Stimulated activated CD8-positive, alpha-beta memory T cell treated with anti-CD3 and anti-CD28 coated beads, Interleukin-2, amount 100 ng/mL, for 48 hours (primary cell): ENCODE measurements at places on chromosomes 1 and 21.

DNA sequence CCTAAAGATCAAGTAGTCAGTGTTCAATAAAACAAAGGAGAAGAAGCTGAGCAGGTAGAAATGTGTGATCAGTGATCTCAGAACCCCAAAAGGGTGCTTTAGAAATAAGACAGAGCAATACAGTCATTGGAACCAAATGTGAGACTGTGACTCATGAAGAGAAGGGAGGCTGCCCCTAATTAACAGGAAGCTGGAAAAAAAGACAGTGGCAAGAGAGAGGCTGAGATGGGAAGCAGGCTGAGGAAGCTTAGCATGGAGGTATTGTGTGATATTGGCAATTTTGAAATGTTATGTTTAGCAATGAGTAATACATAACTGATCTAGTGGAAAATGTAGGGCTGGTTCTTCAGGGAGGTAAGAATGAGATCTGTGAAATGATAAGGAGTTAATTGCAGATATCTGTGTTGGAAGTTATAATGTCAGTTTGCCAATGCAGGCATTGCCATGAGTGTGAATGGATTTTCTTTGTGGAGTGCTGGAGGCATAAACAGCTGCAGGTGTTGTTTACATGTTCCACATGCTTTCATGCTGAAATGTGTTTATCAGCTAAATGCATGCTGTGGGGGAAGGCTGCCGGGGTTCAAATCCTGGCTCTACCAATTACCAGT lies 90.6 kb upstream of the CACNA1E start:
- no peak for DNase-seq

DNA sequence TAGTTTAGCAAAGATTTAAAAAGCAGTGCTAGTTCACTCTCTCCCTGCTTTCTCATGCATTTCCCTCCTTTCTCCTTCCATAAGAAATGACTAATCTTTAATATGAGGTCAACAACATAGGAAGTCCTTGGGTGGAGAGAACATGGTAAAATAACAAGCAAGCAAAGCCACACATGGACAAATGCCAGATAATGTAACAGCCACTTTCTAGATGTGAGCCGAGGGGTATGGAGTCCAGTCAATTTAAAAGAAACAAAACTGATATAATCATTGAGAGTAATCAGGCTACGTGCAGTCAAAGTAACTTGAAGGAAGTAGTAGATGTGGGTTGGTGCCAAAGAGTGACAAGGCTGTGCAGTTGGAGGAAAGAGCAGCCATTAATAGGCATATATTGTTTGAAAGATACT lies 69.6 kb downstream of the DUSP10 start:
- no peak for DNase-seq

DNA sequence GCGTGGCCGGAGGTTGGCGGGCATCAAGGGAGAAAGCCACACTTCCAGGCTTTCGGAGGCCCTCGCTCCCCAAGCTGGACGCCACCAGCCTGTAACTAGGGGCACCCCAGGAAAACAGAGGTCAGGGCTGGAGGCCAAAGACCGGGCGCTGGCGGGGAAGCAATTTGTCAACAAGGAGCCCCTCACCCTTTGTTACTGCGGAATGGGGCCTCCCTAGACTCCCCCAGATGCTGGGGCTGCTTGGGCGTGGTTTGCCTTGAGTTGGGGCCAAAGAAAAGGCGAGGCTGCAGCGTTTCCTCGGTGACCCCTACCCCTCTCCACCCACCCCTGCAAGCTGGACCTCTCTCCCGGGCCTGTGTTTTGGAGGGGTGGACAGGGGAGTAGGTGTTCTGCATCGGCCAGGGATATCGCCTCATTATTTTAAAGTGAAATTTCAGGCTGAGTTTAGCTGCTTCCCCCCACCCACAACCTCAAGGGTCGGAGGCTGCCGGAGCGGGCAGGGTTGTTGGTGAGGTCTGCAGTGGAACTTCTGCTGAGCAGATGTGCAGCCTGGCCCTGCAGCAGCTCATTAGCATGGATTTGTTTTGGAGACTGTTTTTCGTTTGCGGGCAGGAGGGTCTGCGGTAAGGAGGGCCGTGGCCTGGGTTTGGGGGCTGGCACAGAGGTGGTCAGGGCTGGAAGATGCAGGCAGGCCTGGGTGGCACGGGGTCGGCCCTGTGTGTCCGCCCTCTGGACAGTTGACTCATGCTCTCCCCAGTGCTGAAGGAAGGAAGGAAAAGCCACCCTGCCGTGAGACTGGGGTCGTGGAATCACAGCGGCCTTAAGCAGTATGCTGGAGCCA lies 1.5 kb downstream of the NBL1 start:
- DNase-seq: no peak

DNA sequence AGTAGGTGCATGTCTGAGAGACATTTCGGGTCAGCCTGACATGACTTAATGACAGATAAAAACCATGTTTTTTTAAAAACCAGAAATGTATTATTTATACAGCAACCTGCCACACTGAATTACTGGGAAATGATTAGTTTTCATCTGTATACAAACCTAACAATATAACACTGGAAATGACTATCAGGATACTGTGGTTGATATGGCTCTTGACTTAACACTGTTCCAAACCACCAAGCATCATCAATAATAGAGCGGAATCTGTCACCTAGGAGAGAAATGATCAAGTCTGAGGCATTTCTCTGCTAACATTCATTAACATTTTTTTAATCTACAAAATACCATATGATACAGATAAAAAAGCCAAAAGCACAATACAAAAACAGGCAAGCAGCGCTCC lies 41.7 kb upstream of the PSMG1 start:
- DNase-seq: no peak

GRCh38 chr1:221182791-221183533 lies 303.7 kb downstream of the HLX start:
- DNase-seq: no peak

DNA sequence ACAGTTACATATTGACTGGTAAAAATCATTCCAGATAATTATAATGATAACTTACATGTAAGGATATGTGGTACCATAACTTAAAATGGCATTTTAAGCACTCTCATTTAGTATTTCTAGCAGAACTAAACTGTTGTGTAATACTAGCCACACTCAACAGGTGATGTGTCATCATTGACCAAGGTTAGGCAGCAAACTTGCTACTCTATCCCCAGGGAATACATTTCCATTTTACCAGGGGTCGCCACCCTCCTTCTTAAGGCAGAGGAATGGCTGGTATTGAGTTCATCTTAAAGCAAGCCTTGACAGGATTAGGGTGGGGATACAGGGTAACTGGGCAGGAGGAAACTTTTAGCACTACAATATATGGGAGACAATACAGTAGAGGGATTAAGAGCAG lies 259.8 kb upstream of the CAMK1G start:
- DNase-seq: no peak

DNA sequence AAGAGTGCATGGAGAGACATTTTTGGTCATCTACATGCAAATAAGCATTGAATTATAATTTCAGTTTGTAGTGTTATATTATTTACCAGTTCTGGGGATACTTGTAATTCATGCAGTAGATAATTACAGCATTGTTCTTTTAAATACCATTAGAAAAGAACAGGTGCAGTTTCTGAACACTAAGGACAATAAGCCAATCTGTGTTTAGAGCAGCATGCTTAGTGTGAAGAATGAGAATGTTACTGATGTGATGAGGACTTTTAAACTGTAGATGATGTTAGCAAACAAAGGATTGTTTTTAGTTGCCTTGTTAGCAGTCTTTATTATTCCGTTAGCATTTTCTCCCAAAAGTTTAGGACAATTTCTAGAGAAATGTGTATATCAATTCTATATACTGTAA lies 348.3 kb downstream of the BRINP3 start:
- no peak for DNase-seq

- no peak for DNase-seq
Measured at GRCh38 chr1:43868741-43869067, 64.9 kb upstream of the ARTN start.

DNA sequence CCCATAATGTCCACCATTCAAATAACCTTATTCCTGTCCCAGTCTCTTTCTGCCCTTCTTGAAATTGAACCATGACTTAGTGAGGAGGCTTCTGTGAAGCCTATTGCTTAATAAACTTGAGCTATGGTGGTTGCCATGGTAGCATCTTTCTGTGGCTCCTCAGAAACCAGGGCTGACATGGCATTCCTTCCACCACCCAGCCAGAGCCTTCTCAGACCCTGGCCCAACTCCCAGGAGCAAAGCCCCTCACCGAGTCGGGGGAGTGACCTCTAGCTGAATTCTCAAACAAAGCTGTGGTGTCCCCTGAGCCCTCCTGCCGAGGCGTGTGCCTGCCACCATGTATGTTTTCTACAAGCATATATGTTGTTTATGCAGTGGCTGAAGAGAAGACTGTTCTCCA lies 259.1 kb downstream of the CACNA1E start:
- no peak for DNase-seq

DNA sequence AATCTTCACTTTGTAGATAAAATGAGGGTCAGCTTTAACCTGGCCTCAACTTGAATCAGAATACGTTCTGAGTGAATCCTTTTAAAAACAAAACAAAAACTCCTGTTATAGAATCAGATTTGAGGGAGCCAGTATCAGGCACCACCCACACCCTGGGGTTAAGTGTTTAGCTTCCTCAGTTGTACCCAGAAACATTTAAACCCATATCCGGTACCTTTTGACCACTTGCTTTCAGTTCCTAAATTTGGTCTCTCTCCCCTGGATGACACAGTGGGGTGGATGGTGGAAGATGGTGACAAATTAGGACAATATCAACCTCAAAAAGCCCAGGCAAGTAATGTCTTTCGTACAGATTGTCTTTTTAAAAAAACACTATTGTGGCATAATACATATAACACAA lies 10.4 kb downstream of the KLHDC7A start:
- DNase-seq: no peak

DNA sequence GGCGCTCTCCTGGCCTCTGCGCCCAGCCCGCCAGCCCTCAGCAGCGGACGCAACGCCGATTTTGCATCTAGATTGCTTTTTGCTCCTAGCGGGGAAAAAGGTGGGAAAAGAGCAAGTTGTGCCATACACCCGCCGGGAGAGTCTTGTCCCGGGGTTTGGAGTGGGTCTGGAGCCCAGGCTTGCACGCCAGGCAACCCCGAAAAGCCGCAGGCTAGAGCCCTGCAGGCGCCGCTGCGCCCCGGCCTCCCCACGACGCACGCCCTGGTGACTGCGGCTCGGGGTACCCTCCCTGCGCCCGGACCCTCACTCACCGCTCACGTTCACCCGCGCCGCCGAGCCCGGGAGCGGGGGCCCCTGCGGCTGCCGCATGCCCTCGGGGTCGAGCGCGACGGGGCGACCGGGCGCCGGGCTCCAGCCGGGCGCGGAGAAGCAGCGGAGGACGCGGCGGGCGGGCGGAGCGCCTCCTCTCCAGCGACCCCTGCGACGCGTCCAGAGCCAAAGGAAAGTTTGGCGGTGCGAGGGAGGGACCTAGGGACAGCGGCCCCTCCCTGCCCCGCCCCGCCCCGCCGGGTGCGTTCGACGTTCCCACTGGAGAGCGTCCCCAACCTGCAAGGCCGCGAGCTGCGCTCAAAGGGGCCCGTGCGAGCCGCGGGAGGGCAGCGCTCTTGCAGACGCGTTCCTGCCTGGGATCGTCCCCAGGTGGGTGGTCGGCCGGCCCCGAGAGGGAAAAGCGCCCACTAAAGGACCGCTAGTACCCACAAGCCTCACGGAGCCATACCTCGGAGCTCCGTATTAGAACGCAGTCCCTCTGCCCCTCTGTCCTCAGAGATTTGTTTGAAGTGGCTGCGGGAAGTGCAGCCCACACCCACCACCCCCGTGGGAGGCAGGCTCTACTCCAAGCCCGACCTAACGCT lies at the start of gene LPAR3:
LPAR3 (minus strand) TSS at position 502 of the 914 bp plus-strand sequence. CDS start 27,086 bp downstream, outside the sequence.
- peak; percentile 21 for DNase-seq

DNA sequence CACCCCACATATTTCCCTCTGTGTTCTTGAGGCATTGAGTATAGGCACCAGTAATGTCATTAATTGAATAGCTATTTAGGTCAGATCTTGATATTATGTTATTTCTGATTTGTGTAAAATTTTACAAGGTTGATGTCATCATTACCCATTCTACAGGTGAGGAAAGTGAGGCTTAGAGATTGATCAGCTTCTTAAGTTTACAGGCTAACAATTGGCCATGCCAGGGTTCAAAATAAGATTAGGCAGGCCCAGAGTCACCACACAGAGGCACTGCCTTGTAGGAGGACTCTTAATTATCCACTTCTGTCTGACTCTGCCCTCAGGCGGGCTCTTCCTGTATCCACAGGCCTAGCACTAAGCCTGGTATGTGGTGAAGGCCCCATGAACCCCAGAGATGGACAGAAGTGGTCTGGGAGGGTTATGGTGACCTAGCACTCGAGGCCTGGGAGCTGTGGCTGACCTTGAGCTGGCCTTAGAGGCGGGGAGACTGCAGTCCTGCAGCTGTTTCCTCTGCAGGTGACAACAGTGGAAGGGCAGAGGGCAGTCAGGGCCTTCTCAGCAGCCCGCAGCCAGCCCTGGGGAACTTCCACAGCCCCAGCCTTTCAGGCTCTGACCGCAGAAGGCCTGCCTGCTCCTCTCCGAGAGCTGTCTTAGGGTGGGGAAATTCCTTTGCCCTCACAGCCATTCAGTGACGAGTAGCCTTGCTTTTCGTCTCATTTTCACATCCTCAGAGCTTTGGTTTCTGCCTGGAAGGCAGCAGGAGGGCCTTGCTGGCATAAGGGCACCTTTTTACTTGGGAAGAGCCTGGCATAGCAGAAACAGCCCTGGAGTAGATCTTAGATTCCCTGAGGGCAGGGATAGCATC lies 12.2 kb downstream of the ZDHHC18 start:
- DNase-seq: peak; percentile 38

DNA sequence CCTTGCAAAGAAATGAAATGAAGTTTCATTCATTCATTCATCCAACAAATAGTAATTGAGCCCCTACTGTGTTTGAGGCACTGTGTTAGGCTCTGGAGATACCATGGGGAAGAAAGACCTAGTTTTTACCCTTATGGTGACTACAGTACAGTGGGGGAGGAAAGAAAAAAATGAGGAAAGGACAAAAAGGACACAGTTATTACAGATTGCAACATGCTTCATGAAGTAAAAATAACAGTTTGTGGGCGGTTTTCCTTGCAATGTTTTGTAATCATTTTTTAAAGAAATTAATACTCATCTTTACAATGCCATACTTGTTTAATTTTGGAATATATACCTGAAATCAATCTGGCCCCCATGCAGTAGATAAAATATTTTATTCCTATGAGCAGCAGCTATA lies 120.3 kb downstream of the TM2D1 start:
- DNase-seq: no peak

DNA sequence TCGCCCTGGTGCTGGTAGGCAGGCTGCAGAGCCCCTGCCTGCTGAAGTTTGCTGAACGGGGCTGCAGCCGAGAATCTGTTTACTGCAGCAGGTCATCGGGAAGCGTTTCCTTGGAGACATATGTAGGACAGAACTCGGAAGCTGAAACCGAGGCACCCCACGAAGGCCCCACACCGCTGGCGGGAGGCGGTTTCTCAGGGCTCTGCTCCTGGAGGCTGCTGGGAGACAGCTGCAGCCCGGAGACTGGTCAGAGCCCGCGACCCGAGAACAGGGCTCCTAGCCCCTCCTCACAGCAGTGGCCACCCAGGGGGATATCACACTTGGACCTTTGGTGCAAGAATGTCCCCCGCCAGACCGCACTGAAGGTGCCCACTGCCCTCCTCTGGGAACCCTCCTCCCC lies 12.7 kb upstream of the PLCH2 start:
- DNase-seq: no peak

DNA sequence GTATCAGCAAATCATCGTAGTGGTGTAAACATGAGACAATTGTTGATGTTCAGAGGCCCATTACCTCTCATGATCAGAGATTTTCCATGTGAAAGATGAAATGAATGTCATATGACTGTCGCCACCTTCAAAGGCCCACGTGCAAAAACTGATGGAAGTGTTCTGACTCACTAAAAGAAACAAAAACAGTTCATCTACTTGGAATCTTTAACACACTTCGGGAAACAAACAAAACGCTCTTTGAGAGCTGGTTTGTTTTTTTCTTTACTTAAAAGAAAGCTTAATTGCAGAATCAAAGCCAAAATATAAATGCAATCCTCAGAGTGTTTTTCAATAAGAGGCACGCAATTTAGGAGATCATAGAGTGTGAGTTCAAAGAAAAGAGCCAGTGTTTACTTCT lies 100.8 kb downstream of the PLPPR4 start:
- no peak for DNase-seq
